ENCODE measurements at places on chromosomes 11 and 22.

- DNase-seq: no peak
Observed at GRCh38 chr11:17744151-17744940, 9.8 kb downstream of the KCNC1 start.

DNA sequence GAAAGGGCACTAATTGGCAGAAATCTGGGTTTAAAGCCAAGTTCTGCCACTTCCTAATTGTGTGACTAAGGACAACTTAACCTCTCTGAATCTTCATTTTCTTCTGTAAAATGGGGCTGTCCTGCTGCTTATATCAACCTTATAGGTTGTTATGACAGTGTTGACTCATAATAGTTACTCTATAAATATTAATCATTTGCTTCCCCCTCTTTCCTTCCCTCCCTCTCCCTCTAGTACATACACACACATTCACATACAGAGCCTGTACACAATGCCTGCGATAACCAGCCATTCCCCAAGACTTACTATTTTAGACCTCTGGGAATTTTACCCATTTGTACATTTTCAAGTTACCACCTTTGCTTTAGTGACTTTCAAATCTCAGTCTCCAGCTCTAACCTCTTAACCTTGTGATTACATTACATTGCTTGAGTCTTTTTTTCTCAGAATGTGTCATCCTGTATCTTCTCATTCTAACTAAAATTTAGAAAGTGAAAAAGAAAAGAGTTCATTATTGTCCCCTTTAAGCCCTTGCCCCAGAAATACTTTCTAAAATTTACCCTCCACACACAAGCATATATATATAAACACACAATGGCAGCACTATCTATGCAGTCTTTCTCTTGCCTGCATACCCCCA lies 31.9 kb downstream of the GDPD4 start:
- DNase-seq: no peak

GRCh38 chr11:65814986-65815565 lies 18.7 kb upstream of the SNX32 start:
- no peak for DNase-seq

DNA sequence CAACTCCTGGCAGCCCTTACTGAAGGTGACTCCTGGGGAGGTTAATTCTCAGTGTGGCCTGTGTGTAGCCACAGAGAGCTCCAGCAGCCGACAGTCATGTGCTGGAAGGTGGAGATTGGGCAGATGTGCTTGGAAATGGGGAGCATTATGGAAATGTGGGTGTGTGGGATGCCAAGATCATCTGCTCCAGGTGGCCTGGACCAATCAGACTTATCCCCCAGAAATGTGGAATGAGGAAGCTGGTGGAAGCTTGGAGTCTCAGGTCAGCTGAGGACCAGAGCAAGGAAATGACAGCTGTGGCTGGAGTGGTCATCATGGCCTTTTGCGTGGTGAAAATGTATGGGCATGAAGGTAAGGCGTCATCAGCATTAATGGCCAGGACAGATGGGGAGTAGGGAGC lies 234.0 kb downstream of the MIAT start:
- no peak for DNase-seq

Data from amygdala (tissue), 56 donors.